ENCODE measurements at places on chromosomes 5 and 9.

DNA sequence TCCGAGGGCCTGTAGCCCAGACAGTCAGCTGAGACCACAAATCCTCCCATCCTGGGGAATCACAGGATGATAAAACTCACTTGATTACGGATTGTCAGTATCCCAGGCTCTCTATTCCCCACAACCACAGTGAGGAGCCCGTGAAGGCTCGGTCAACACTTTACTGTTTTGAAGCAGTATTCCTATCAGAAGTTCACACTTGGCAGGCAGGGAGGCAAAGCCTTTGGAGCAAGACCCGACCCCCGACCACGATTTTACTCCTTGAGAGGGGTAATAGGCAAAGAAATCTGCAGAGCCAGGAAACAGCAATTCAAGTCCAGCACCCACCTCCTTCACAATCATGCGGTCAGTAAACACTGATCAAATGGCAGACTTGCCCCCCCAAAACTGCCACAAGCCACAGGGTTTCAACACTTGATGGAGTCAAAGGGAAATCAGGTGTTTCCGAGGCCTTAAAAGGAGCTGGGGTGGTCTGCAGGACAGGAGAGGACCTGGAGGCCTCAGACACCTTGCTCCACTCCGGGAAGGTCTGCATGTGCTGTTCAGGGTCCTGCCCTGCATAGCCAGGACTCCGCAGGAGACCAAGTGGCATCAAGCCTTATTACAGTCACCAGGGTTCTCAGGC lies 25.2 kb downstream of the BICD2 start:
- DNase-seq = no peak

DNA sequence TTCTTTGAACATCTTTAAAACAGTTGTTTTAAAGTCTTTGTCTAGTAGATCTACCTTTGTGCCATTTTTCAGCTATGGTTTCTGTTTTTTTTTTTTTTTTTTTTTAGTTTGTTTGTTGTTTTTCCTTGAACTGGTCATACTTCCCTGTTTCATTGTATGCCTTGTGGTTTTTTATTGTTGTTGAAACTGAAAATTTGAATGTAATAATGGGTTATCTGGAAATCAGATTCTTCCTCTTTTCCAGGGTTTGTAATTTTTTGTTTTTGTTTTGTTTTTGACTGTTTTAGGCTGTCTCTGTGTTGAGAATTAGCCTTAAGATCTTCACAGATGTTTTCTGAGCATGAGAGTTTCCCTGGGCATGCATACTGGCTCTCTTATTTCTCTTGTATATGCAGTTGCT lies 269.6 kb upstream of the DAP start:
- no peak for DNase-seq

DNA sequence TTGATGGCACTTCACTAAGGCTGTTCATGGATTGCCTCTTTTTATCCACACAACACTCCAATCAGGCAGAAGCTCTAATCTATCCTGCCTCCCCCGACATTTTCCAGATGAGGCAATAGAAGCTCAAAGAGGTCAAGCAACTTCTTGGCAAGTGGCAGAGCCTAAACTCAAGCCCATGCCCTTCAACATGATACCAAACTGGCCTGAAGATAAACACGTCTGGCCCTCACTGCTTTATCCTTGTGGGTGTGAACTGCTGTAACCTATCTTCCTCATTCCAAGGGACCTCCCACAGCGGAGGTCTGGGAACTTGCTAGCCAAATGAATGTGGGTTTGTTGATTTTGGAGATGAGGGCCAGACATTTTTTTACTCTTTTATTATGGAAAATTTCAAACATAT lies 9.5 kb downstream of the SLC35A4 start:
- DNase-seq = no peak

DNA sequence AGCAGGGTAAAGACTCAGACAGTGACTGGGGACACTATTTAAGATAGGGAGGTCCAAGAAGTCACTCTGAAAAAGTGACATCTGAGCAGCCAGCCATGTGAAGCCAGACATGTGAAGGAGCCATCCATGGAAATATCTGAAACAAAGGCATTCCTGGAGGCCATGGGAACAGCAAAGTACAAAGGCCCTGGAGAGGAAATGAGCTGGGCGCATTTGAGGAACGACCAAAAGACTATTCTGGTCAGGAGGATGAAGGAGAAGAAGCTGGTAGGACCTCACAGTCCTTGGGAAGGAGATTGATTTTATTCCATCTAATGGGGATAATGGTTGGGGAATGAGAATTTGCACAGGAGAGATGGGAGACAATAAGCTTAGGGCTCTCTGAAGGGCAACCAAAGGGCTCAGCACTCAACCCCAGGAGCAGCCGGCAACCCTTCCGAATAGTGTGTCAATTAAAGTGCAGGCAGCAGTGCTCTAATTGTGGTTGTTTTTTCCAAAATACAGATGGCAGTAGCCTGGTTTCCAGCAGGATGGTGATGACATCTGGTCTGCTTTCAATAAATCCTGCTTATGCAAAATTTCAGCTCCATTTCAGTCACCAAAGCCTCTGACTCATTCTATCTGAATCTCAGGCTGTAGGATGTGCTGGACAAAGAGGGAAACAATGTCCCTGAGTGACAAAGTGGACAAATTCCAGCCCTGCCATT lies 26.7 kb downstream of the FOXI1 start:
- no peak for DNase-seq

GRCh38 chr5:72156946-72157624 lies 49.8 kb downstream of the MAP1B start:
- no peak for DNase-seq

GRCh38 chr5:174505621-174506020 lies 218.8 kb upstream of the MSX2 start:
- DNase-seq = no peak

- no peak for DNase-seq
These were observed 232.5 kb downstream of the PARP8 start for GRCh38 chr5:50898966-50899365.

GRCh38 chr9:114515528-114515927 lies 10.3 kb upstream of the WHRN start:
- DNase-seq = no peak

- no peak for DNase-seq
These were observed 27.2 kb downstream of the CMYA5 start for GRCh38 chr5:79716839-79717238.

- DNase-seq = no peak
These were observed 8.7 kb downstream of the PCDH1 start for GRCh38 chr5:141869514-141869913.

DNA sequence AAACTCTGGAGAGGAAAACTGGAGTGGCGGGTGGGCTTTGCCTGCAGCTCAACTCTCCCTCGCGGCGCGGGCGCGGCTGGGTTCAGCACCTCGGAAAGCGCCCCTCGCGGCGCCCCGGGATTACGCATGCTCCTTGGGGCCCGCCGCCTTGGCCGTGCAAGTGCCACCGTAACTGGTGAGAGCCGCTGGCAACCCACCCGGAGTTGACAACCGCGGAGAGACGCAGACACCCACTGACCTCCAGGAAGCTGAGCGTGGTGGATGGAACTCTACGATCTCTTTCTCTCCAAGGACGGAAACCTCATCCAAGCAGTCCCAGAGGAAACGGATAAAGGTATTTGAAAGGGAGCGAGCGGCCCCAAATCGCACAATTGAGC lies 194 bp upstream of the RXFP3 start:
- DNase-seq = peak; percentile 69

DNA sequence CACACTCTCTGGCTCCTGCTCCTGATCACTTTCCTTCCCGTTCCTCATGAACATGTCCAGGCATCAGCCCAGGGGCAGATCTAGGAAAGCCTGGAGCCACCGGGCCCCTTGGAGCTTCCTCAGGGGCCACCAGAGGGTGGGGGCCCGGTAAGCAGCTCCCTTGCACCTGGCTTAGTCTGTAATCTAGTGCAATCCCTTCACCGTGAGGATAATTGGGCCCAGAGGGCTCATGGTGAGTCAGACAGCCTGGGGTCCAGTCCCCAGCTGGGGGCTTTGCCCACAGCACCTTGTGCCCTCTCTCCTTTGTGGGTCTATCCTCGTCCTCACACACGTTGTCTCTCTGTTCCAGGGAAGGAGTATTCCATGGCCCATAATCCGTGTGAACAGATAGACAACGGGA lies 10.4 kb upstream of the ALDH1B1 start:
- DNase-seq = no peak

GRCh38 chr5:179287071-179287470 lies 58.2 kb downstream of the ADAMTS2 start:
- DNase-seq = no peak

- DNase-seq = no peak
These were observed 98.0 kb downstream of the TRIO start for GRCh38 chr5:14241141-14241540.

GRCh38 chr5:174292348-174292747 lies 246.8 kb downstream of the NSG2 start:
- DNase-seq = no peak

- no peak for DNase-seq
These were observed 10.2 kb upstream of the ATP6V0E1 start for GRCh38 chr5:172973127-172973916.

- DNase-seq = no peak
These were observed 20.8 kb downstream of the RGS3 start for GRCh38 chr9:113484258-113484730.

DNA sequence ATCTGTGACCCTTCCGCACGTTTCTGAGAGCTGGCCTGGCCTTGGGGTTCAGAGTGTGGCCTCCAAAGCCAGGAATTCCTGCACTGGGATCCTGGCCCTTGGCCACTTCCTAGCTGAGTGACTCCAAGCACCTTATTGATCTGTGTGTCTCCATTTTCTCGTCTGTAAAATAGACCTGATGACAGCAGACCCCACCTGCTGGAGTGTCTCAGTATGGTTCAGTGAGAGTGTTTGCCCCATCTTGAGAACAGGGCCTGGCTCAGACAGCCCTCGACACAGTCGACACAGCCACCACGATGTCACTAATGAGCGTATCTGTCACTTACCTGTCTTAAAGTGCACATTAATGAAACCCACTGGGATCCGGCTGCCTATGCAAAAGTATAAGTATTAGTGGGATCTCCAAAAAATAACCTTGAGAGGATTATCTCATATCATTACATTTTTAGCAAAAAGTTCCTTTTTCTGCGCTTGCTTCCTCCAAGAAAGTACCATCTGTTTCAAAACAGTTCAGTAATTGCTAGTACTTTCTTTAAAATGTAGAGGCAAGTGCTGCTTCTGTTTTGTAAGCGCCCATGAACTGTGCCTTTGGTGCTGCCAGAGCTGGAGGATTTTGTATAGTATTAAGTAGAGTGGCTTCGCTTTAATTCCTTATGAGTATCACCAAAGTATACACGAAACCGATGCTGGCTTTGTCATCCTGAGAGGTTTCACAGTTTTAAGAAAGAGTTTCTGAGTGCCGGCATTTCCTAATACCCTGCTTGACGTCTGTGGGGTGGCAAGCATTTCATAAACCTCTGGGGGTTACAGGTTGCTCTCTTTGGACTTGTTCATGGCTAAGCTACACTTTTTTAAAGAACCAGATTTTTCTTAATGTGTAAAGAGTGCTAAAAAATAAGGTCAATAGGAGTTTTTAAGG lies 31.7 kb downstream of the UBE2QL1 start:
- DNase-seq = no peak

GRCh38 chr5:68253624-68254585 lies 38.3 kb downstream of the PIK3R1 start:
- no peak for DNase-seq

- no peak for DNase-seq
These were observed 35.8 kb downstream of the PPIC start for GRCh38 chr5:123000731-123001130.

DNA sequence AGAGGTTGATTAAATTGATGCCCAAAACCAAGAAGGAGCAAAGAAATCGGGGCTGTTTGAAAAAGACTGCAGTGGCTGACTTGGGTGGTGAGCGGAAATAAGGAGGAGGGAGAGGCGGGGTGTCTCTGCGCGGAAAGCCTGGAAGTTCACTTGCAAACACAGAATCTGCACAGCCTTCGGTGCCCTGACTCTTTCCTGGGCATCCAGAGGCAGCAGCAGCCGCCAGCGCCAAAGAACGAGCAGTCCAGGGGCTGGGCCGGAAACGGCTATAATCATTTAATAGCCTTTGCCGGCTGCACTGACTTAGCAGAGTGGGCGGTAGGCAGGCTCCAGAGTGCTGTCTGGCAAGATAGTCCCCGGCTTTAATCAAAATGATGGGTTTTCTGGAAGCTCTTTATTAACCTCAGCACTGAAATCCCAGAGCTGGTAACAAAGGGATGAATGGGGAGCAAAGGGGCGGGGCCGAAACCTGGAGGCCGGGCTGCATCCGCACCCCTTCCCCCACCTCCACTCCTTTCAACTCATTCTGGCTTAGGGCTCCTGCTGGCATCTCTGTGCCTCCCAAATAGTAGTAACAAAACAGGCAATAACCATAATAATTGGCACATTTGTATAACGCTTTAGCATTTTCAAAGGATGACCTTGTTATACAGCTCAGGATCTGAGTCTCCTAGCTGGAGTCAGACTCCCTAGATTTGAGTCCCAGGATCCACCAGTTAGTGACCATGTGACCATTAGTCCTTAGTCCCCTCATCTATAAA lies 35.7 kb downstream of the PCDHAC2 start:
- no peak for DNase-seq

DNA sequence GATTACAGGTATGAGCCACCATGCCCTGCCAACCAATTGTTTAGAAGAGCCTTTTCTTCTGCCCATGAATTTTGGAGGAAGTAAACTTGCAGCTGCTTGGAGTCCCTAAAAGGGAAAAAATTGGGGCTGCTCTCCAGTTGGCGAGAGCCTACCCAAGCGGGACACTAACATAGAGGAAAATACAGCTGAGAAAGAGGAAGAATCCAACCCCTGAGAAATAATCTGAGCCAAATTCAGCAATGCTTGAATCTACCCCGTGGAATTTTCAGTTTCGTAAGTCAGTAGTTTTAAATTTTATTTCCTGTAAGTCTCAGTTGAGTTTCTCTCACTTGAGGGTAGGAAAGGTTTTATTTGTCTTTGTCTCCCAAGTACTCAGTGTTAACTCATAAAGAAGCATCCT lies 30.4 kb upstream of the UBTD2 start:
- no peak for DNase-seq

DNA sequence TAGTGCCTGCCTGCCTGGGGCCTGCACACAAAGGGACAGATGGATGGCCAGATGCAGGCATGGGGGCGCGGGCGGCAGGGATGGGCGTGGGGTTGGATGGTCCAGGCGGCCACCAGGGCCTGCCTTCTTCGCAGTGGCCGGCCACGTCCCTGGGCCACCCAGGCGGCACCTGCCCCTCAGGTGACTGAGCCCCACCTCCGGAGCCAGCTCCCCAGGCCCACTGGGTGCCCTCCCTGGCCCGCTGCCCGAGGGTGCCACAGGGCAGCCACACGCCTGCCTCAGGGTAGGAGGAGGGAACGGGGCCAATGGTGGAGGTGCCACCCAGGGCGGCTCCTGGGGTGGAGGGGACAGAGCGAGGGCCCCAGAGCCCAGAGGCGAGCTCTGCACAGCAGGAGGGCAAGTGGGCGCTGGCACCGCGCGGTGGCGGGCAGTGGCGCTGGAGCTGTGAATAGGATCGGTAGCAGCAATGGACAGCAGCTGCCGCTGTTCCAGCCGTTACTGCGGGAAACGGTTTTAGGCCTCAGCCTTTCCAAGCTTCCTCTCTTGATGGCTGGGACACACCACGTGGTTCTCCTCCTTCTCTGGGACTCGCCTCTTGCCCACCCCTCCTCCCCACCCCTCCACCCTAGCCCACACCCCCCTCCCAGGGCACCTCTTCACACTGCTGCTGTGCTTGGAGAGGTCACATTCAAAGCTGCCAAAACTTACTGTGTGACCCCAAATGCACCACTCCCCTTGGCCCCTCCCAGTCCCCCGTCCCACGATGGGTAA lies 19.1 kb downstream of the LHX3 start:
- DNase-seq = no peak

- DNase-seq = no peak
These were observed 11.6 kb downstream of the ALAD start for GRCh38 chr9:113389451-113389850.

All from right lung (tissue), 10 donors.